ENCODE measurements at places on chromosomes 5 and 9. TPM values are rescaled to one million over a fixed set of nuclear protein-coding genes. Genes with fewer than 3 reads are reported as not detected.

DNA sequence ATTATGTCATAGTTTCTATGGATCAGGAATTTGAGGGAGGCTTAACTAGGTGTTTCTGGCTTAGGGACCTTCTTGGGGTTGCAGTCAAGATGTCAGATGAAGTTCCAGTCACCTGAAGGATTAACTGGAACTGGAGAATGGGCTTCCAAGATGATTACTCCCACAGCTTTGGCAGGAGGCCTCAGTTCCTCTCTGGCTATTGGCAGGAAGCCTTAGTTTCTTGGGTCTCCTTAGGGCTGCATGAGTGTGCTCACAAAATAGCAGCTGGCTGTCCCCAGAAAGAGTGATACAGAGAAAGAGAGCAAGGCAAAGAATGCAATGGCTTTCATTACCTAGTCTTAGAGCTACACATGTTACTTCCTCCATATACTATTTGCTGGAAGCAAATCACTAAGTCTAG lies 138.1 kb upstream of the TLE4 start:
- DNase-seq: no peak

GRCh38 chr9:124040186-124040931 lies 28.8 kb downstream of the LHX2 start:
- no peak for DNase-seq

- no peak for DNase-seq
These were observed 180.8 kb downstream of the ROR2 start for GRCh38 chr9:91768977-91769916.

GRCh38 chr5:175246242-175246888 lies 197.6 kb downstream of the DRD1 start:
- DNase-seq: no peak

- DNase-seq: no peak
These were observed 116.7 kb downstream of the PHF2 start for GRCh38 chr9:93693129-93693528.

The UGT3A1 gene
- total RNA-seq: not detected

The MYMK gene
- not detected for total RNA-seq

The NPR2 gene
- 12.2 TPM for total RNA-seq

Measured in esophagus squamous epithelium (tissue), 5 donors.